ENCODE measurements at places on chromosomes 2 and 18.
A peak's percentile ranks its signal among the peaks of the same experiment; 100 is the strongest.

DNA sequence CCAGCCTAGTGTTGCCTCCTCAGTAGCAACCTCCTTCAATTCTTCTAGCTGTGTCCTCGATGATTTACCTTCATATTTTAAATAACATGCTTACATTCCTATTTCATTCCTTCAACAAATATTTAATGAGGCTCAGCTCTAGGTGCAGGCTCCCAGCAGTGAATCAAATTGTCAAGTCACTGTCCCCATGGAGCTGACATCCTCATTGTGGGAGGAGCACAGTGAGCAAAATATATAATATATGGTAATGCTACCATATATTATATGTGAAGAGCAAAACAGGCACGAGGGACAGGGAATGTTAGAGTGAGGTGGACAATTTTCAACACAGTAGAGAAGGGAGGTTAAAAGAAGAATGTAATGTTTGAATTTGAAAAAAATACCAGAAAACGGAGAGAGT, 869.1 kb downstream of the SLC4A3 start:
- no peak for DNase-seq

DNA sequence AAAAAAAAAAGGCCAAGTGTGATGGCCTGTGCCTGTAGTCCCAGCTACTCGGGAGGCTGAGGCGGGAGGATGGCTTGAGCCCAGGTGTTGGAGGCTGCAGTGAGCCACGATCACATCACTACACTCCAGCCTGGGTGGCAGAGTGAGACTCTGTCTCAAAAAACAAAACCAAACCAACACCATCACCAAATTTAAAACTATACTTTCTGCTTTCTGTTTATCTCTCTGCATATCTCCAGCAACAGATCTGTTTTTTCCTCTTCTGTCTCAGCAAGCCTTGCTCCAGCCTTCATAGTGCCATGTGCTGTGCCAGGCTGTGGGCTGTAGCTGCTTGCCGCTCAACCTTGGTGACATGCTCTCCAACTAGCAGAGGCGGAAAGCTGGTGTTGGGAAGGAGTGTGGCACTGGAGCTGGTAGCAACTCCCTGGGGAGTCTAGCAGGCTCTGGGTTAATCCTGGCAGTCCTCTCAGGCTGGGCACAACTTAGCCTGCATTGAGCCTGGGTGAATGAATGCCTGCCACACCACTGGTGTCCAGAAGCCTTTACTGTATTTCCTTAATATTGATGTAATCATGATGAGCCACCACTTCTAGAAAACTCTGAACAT, 204.1 kb downstream of the LDLRAD4 start:
- DNase-seq: no peak

DNA sequence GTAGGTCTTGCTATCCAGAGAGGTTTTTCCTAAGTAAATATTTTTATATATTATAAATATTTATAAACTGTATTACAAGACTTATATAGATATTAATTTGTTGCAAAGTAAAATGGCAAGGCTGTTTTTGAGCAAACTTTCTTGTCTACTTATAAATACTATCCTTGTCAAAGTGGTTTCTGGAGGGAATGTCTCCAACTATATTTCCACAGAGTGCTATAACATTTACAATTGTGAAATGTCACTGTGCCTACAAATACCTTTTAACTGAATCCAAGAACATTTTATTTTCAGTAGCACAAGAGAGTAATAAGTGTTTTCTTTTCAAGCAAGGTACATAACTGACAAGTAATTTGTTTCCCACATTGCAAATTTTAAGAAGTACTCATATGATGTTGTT, 256.8 kb downstream of the ZNF385B start:
- DNase-seq: no peak

- no peak for DNase-seq
These were observed 78.1 kb upstream of the ETAA1 start for GRCh38 chr2:67318993-67319481.

GRCh38 chr2:238965371-238966071, 117.6 kb downstream of the TWIST2 start:
- DNase-seq: no peak

DNA sequence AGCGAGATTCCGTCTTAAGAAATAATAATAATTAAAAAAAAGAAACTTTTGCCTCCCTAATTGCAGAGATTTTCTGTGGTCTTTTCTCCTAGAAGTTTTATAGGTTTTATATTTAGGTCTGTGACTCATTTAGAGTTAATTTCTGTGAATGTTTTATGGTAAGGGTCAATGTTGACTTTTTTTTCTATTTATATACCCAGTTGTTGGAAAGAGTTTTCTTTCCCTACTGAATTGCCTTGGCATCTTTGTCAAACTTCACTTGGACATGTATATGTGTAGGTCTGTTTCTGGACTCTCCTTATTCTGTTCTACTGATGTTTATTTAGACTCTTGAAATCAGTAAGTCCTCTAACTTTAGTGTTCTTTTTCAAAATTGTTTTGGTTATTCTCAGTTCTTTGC, 5.5 kb downstream of the ZNF512 start:
- DNase-seq: no peak

DNA sequence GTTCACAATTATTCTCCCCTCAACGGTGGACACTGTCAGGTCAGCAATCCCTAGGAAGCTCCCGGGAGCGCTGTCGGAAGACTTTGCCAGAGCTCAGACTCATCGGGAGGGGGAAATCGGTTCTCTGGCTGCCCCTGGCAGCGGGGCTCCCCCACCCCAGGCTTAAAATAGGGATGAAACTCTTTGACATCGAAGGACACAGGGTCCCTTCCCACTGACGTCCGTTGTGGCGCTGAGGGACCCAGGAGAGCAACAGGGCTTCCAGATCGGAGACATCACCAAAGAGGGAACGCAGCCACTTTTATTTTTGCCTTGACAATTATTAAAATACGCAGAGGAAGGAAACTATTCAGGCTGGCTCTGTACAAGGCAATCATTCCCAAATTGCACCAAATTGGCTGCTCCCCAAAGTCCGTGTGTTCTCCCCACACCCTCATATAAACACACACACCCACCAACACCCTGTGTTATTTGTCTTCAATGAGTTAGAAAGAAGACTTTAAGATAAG, 249.0 kb downstream of the CDH20 start:
- DNase-seq: no peak

DNA sequence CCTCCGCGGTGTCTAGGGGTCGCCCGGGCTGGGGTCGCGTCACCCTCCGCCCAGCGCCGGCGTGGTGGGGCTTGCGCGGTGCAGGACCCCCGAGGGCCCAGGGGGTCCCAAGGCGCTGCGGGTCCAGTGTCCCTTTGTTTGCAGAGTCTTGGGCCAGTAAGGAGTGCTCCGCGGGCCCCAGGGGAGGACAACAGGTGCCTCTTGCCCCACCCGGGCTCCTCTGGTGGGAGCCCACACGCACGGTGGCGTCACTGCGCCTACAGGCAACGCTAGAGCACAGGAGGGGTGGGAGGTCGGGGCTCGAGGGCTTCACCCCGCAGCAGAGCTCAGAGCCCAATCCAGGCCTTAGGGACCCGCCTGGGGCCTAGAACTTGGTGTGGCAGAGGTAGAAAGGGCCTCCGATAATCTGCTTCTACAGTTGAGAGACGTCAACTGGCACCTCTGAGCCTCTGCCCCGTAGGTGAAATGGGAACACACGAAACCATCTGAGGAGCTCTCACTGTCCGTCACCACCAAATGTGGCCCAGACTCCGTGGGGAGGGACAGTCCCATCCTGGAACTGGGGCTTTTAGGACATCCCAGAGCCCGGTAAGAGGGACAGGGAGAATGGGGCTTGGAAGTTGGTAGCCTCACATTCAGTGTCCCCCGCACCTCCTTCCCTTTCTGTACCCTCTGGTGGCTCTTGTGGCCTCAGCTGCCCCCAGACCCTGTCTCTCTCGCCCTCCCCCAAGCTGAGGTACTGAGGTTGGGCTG, 1.4 kb downstream of the ARID5A start:
- no peak for DNase-seq

- DNase-seq: no peak
These were observed 16.2 kb downstream of the KLF7 start for GRCh38 chr2:207149249-207150213.

GRCh38 chr2:861655-862354, 88.8 kb upstream of the SNTG2 start:
- DNase-seq: no peak

DNA sequence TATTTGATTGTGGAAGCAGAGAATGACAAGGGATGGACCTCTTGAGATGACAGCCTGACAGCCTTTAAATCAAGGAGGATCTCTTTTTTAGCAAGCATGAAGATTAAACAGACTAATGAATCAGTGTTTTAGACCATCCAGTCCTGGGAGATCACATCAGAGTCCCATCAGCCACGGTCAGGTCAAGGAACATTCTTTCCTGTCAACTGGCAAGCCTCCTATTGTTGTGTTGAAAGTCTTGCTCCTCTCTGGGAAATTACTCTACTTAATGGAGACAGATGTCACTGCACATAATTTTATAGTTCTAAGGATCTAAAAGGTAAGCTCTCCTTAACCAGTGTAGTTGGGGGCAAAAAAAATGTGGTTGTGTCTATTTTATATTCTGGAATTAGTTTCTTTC, 469.0 kb downstream of the TMEM182 start:
- DNase-seq: no peak

DNA sequence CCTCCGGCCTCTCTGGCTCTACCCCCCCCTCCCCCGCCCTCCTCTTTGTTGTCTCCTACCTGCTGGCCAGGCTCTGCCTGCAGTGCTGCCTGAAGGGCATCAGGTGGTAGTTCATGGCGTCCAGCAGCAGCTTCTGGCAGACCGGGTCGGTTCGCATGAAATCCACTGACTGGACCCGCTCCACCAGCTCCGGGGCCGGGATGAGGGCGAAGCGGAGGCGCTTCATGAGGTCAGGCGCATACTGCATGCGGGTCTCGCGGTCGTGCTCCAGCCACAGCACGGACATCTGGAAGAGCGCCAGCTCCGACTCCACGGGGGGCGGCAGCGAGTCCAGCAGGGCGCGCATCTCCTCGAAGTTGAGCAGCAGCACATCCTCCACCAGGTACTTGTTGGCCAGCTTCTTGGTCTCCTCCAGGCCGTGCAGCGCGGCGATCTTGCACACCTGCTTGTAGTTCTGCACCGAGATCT, 3.2 kb downstream of the KLHL14 start:
- no peak for DNase-seq

- no peak for DNase-seq
These were observed 198.7 kb downstream of the CYP26B1 start for GRCh38 chr2:71948781-71949536.

- DNase-seq: no peak
These were observed 174.0 kb downstream of the PTGR3 start for GRCh38 chr18:75034937-75035336.

GRCh38 chr2:67320861-67321587, 76.1 kb upstream of the ETAA1 start:
- DNase-seq: no peak

- DNase-seq: no peak
These were observed 11.1 kb upstream of the DCTN1 start for GRCh38 chr2:74391209-74391579.

DNA sequence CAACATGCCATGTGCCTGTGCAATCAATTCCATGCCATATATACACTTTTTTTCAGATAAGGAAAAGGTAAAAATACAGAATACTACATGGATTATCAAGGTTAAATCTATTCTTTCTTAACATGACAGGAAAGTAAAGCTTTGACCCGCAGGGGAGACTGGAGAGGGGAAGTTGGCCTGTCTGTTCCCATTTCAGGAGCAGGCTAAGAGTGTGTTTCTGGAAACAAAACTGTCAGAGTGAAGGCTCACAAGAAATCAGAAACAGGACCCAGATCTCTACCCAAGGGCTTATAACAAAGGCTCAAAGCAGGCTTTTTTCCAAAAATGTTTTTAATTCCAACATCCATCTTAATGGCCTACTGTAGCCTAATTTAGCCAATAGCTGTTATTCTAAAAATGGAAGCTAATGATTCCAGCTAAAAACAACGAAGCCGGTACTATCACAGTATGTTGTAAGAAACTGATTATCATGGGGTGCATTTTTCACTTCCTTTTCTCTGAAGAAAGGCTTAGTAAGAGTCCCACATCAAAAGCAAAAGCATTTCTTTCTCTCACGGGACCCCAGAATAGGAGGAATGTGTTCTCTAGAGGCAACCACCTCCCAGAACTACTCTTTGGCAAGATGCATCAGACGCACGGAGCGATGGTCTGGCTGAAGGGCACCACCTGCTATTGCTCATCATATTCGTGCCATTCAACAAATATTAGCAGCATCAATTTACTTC, 41.4 kb downstream of the FECH start:
- DNase-seq: peak; percentile 67

DNA sequence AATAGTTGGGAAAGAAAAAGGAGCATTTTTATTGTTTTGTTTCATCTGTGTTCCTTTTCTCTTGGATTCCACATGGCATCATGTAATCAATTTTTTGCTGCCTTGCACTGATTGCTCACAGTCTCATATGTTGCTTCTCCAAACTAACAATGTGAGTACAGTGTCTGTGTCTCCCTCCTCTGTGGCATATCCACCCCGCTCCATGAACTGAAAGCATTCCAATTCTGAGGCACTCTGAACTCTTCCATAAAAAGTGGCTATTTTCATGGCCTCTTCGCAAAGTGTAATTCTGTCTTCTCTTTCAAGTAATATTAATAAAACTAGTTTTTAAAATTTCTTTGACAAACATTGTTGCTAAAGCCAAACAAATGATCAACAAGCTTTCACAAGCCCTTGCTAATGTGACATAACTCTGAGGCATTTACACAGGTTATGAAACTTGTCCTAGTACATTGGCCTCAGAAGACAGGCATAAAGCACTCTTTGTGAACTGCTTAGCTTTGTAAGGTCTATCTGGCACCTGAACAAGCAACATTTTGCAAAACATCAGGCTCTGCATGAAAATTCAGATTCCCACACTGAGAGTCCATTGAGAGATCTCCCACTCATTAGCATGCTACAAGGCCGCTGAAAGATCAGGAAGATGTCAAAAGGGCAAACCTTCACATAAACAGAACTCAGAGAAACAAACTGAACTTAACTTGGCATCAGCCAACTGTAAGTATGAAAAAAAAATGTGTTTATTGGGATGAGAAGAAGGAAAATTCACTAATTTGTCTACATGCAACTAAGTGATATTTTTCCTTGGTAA, 33.0 kb downstream of the GPR75 start:
- no peak for DNase-seq

DNA sequence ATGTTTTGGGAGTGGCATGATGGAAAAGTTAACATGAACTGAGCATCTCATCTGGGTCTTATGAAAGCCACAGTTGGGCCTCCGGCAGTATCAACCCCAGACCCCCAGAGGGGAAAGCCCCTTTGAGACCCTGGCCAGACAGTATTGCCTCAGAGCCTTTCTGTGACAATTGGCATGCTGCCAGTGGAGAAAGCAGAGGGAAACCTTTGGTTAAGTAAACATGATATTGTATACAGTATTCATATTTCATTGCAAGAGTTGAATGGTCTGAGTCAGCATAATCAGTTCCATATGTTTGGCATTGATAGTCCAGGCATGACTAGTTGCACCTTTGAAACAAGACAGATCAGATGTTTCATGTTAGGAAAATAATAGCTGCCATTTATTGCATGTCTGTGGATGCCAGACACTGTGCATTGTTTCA, 20.0 kb downstream of the MERTK start:
- no peak for DNase-seq

GRCh38 chr2:152025678-152026287, 73.1 kb downstream of the CACNB4 start:
- DNase-seq: peak; percentile 25

- DNase-seq: no peak
These were observed 451.0 kb upstream of the SALL3 start for GRCh38 chr18:78528411-78529258.

All from SIG-M5 (cell line).